Kasumi-1 (cell line): ENCODE measurements at places on chromosomes 16 and 17.

DNA sequence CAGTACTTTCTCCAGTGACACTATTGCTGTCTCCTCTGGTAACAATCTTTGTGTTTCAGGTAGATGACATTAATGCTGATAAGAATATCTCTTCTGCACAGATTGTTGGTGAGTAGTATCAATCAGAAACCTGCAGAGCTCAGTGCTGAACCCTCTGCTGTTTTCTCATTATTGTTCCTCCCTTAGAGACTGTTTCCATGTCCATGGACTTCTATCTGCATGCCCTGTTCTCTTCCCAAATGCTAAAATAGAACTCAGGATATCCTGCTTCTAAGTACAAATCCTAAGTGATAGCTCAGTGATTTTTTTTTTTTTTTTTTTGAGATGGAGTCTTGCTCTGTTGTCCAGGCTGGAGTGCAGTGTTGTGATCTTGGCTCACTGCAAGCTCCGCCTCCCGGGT is 29.4 kb downstream of the IST1 start:
- no peak for DNase-seq

DNA sequence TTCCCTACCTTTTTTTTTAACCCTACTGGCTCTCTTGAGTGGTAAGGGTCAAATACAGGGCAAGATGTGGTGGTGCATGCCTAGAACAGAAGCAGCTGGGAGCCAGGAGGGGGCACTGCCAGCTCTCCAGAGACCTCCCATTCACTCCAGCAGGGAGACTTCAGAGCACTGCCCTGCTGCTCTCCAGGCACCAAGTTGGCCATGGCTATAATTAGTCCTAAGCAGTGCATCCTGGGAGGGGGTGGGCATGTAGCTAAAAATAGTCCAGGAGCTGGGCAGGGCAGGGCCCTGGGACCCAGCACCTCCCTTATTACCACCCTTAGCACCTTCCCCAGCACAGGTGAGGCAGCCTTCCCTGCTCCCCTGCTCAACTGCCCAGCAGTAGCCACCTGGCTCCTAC is 3.5 kb downstream of the CORO6 start:
- peak; percentile 41 for DNase-seq

DNA sequence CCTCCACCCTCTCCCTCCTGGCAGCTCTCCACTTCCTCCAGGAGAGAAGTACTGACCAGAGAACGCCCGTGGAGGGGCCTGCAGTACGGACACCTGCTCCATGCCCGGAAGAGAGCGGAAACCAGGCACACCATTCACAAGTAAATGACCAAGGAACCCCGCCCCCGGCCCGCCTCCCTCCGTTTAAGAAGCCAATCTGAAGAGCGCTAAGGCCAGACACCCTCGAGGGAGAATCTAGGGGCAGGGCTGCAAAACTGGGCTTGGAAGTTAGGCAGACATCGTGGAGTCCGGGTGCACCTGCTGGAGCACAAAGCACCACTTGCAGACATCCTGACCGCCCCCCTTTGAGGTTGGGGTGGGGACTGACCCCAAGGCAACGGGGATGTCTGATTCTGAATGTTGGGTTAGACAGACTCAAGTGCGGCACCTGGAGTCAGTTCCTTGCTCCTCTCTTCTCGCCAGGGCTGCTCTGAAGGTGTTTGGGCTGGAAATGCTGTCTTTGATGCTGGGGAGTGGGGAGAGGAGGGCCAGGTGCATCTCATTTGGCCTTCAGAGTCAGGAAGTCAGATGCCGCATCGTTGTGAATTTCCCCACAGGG is 964 bp upstream of the FAAP100 start:
- DNase-seq = peak; percentile 99

DNA sequence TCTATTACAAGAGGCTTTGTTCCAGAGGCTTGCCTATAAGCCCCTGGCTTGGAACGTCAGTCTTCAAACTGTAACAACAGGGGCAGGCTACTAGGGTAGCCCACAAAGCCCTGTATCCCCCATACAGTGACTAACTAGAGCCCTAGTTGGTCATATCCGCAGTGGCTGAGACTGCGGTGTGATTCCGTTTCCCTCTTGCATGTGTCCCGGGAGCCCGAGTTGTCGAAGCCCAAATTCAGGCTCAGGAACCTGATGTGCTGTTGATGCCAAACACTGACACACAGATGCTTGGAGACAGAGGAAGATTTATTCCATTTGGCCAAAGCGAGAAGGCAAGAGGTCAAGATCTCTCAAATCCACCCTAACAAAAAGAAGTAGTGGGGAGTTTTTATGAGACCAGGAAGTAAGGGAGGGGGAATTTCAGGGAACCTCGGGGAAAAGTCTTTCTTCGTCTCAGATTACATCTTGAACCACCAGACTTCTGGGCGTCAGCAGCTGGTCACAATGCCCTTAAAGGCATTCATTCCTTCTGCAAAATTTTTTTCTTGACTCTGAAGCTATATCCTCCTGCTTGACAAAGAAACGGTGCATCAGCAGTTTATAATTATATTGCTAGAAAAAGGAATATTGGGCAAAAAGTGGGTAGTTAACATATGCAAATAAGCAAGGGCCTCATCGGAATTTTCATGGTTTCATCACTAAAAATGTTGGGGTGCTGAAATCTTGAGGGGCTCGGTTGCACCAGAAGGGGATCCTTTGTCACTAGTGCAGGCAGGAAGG is 879 bp downstream of the SLFN5 start:
- DNase-seq = no peak

- DNase-seq = no peak
Measured at GRCh38 chr17:2180768-2181167, 122.8 kb downstream of the SMG6 start.

GRCh38 chr16:74053826-74054225 is 242.8 kb upstream of the PSMD7 start:
- no peak for DNase-seq
